ENCODE measurements at places on chromosomes 7 and 10. TPM values are rescaled to one million over a fixed set of nuclear protein-coding genes. Genes with fewer than 3 reads are reported as not detected.

SFXN2 gene
- 6.2 TPM for polyA plus RNA-seq

BLVRA gene
- polyA plus RNA-seq = 64.4 TPM

UPK3B gene
- polyA plus RNA-seq = 2.0 TPM

GNAT3 gene
- not detected for polyA plus RNA-seq

SAP25 gene
- 4.0 TPM for polyA plus RNA-seq

NKX2-3 gene
- polyA plus RNA-seq = 0.07 TPM

PHKG1 gene
- 0.97 TPM for polyA plus RNA-seq

TBRG4 gene
- 28.6 TPM for polyA plus RNA-seq

AGBL3 gene
- polyA plus RNA-seq = 4.2 TPM

Measured in ovary (tissue), 10 donors.